ENCODE measurements at places on chromosomes 2 and 18.

GRCh38 chr2:10256031-10256514 lies 46.6 kb upstream of the HPCAL1 start:
- ATAC-seq = no peak

GRCh38 chr2:16756831-16757644 lies 91.4 kb upstream of the CYRIA start:
- ATAC-seq = peak; percentile 93

DNA sequence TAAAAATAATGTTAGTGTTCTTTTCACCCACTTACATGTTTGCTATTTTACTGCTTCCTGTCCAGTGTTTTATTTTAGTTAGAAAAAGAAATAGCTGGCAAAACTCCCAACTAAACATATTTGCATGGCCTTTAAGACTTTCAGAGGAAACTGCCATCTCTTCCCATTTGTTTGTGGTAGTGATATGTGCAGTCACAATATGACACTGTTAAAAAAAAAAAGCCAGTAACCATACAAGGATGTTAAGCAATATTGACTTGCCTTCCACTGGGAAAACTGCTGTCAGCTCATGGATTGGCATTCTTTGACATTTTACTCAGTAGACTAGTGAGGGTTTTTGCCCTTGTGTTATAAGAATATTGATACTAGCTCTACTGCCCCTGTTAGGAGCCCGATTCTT lies 29.1 kb downstream of the XIRP2 start:
- ATAC-seq = no peak

DNA sequence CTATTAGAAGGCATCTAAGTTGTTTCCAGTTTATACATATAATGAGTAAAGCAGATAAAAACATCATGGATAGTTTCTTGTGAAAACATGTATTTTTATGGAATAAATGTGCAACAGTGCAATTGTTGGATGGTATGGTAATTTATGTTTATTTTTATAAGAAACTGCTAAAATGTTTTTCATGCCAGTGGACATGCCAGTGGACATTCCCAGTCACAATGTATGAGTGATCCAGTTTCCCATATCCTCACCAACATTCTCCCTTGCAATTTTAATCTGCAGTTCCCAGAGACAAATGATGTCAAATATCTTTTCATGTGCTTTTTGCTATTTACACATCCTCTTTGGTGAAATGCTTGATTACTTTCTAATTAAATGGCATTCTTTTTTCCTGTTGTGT lies 818.6 kb downstream of the SUCLG1 start:
- no peak for ATAC-seq

- ATAC-seq = peak; percentile 86
Measured at GRCh38 chr2:222844323-222844722, 16.5 kb upstream of the ACSL3 start.

- ATAC-seq = no peak
Measured at GRCh38 chr18:22344908-22345670, 72.6 kb downstream of the CTAGE1 start.

DNA sequence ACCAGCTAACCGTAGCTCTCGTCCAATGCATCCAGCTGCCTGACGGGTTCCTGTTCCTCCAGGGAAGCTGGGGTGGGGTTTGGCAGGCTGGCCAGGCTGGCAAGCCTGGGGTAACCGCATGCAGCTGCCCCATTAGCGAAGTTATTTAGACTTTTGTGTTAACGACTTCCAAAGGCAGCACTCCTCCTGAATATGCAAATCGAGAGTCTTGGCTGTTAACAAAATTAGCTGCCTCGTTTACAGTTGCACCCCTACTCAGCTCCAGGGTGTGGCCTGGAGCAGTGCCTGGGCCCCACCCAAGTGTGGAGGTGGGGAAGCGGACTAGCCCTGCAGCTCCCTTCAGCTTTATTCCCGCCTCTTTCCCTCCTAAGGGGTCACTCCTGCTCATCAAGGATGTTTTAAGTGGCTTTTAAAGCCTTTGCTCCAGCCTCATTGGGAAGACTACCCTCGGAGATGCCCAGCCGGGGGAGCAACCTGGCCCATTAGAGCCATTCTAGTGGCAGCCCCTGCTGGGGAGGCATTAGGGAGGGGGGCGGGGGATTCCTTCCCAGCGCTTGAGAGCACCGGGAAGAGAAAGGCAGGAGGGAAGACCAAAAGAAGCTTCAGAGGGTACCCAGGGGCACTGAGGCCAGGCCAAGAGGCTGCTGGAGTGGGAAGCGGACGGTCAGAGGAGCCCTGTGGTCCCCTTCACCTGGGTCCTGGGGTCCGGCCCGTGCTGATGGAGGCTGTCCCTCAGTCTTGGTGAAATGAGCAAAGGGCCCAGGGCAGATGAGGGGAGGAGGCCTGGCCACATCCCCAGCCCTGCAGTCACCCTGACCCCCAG lies 204.1 kb downstream of the CELF4 start:
- ATAC-seq = no peak

DNA sequence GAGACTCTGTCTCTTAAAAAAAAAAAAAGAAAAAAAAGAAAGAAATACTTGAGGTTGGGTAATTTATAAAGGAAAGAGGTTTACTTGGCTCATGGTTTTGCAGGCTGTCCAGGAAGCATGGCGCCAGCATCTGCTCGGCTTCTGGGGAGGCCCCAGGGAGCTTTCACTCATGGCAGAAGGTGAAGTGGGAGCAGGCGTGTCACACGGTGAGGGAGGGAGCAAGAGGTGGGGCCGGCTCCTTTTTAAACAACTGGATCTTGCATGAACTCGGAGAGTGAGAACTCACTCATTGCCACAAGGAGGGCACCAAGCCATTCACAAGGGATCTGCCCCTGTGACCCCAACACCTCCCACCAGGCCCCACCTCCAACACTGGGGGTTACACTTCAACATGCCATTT lies 30.6 kb downstream of the CYP26B1 start:
- ATAC-seq = no peak

- ATAC-seq = peak; percentile 90
Measured at GRCh38 chr2:232013701-232014353, 52.3 kb downstream of the DIS3L2 start.

- ATAC-seq = no peak
Measured at GRCh38 chr2:54967759-54968365, 82.4 kb downstream of the RTN4 start.

GRCh38 chr18:23881778-23882177 lies 132.8 kb upstream of the TTC39C start:
- no peak for ATAC-seq

GRCh38 chr2:133377599-133377998 lies 190.7 kb downstream of the NCKAP5 start:
- no peak for ATAC-seq

- no peak for ATAC-seq
Measured at GRCh38 chr2:9971890-9972289, 20.4 kb downstream of the GRHL1 start.

DNA sequence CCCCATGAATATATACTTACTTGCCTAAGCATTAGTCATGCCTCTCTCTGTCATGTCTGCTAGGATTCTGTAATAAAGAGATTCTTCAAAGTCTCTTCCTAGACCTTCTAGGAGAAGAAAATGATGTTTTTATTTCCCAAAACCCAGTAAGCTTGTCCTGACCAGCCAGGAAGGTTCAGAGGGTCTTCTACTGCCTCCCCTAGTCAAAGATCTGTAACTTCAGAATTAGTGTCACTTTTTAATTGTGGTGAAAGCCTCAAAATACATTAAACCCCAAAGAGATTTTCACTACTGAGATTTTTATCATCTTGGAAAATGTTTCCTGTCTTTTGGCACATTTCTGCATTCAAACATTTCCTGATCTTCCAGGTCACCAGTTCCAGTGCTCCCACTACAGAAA lies 232.9 kb upstream of the STK17B start:
- 0 out of 3 replicates have a peak, but pooled peaks have one; percentile 4 for ATAC-seq

GRCh38 chr18:8786483-8787370 lies 81.4 kb downstream of the MTCL1 start:
- ATAC-seq = no peak

DNA sequence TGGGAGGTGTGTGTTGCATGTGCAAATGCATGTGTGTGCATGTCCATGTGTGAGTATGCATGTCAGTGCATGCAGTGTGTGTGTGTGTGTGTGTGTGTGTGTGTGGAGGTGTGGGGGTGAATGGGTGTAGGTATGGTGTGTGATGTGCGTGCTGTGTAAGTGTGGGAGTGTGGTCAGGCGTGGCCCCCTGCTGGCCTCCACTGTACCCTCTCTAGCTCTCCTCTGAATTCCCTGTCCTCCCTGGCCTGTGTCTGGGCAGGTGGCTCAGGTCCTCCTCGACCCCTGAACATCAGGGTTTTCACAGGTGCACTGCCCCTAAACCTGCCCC lies 230.2 kb downstream of the CELF4 start:
- peak; percentile 94 for ATAC-seq

GRCh38 chr2:20706786-20707185 lies 39.8 kb downstream of the GDF7 start:
- ATAC-seq = no peak

DNA sequence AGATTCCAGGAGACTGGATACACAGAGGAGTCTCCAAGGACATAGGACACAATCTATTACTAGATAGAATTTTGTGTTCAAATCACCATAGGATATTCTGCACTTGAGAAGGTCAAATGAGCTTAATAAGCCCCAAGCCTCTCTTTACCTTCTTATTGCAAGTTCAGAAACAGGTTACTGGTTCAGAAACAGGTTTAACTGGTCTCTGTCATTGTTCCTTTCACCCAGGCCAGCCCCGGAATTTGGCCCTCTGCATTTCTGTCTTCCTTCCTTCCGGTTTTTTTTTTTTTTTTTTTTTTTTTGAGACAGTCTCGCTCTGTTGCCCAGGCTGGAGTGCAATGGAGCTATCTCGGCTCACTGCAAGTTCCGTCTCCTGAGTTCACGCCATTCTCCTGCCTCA lies 700.2 kb downstream of the EPHA4 start:
- ATAC-seq = no peak

GRCh38 chr2:215808996-215809395 lies 204.4 kb downstream of the MREG start:
- ATAC-seq = peak; percentile 46

- no peak for ATAC-seq
Measured at GRCh38 chr2:46177461-46178089, 119.6 kb upstream of the EPAS1 start.

DNA sequence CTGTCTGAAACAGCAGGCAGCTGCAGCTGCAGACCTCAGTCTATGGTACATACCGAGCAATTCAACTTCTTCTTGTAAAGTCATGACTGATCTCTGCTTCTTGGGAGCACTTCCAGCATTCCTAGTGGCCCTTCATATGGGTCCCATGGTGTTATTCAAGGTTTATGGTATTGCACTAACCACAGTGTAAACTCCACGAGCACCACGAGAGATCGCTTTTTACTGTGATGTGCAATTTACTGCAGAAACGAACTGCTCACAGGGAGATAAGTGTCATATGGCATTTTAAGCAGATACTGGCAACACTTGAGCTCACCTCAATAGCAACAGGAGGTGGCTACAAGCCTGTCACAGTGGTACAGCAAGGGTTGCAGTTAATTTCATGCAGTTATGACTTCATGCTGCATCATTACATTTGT lies 38.6 kb upstream of the SH3BP4 start:
- no peak for ATAC-seq

DNA sequence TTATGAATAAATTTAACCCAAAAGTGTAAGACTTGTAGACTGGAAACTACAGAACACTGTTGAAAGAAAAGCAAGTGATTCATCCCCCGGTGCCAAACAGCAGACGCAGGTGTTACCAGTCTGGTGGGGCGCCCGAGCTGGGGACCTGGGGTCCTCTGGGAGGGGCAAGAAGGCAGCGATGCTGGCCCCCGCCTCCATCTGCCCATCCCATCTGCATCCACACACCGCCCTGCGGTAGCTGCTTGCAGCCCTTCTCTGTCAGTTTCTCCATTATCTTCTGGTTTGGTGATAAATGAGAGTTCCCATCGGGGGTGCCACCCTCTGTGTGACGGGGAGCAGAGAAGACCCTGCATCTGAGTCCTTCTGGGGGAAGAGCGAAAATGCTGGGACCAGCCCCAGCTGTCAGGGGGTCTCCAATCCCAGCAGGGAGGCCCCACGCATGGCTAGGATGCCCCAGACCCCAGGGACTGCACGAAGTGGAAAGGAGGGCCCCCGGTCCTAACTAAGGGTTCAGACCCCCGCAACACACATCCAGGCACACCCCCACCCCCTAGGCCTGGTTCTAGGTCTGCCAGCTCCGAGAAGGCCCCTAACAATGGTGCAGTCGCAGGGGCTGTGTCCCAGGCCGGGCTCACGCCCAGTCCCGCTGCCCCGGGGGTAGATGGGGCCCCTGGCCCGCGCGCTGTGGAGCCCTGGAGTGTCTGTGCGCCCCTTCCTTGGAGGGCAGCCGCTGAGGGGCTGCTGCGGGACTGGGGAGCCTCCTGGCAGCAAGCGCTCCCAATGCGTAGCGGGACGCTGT lies 686 bp upstream of the RGPD8 start:
- no peak for ATAC-seq

- ATAC-seq = no peak
Measured at GRCh38 chr2:181399027-181399426, 58.2 kb upstream of the ITGA4 start.

DNA sequence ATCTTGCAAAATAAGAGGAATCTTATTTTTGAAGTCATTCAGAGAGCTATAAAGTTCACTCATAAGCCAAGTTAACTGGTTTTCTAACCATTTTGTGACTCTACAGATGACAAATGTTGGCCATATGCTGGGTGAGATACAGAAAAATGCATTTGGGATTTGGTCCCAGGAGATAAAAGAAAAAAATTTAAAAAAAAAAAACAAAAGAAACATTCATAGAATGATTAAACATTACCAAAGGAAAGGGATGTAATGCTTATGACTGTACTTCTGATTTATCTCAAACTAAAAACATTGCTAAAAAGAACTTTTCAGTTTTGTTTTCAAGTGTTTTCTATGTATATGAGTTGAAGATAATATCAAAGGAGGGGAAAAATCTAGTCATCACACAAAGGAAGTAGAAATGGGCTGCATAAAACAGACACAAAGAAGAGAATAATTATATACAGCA lies 43.1 kb downstream of the PELI1 start:
- no peak for ATAC-seq

- ATAC-seq = no peak
Measured at GRCh38 chr2:148939271-148939670, 64.2 kb downstream of the KIF5C start.

GRCh38 chr2:65782996-65783650 lies 350.7 kb upstream of the SPRED2 start:
- no peak for ATAC-seq

Data from SK-N-SH treated with all-trans-retinoic acid at 6 μM for 48 hours (cell line).